ENCODE measurements at places on chromosomes 3 and 15.

- DNase-seq, result no peak
Measured at GRCh38 chr3:192577811-192578210, 149.5 kb downstream of the FGF12 start.

DNA sequence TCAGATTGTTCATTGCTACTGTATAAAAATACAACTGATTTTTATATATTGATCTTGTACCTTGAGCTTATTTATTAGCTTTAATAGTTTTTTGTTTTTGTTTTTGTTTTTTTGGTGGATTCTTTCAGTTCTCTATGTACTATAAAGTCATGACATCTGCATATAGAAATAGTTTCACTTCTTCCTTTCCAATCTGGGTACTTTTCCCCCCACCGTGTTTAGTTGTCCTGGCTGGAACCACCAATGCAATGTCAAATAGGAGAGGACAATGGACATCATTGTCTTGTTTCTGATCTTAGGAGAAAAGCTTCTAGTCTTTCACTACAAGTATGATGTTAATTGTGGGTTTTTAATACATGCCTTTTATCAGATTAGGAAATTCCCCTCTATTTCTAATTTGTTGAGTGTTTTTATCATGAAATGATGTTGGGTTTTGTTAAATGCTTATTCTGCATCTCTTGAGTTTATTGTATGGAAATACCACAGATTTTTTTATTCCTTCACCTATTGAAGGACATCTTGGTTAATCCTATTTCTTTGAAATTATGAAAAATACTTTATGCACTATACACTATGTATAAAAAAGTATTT, 2.8 kb upstream of the XCR1 start:
- no peak for DNase-seq

GRCh38 chr15:87792250-87793040, 464.1 kb downstream of the NTRK3 start:
- no peak for DNase-seq

DNA sequence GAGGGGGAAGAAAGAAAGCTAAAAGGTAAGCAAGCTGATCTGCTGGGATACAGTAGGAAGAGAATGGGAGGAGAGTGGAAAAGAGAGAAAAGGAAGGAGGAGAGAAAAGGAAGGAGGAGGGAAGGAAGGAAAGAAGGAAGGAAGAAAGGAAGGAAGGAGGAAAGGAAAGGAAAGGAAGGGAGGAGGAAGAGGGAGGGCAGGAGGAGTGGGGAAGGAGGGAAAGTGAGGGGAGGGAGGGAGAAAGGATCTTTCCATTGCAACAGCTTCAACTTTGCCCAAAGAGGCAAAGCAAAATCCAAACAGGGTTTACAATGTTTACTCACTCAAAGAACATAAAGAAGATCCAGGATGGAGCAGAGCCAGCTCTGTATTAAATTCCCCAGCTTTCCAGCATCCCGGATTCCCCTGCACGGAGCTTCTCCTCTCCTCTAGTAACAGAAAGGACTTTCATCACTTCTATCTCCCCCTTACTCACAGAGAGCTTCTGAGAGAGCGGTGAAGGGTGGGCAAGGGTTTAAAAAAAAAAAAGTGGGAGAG, 494.2 kb upstream of the PROK2 start:
- peak; percentile 31 for DNase-seq

GRCh38 chr3:53244271-53244670, 11.6 kb downstream of the TKT start:
- no peak for DNase-seq

- DNase-seq, result no peak
Measured at GRCh38 chr3:64037084-64037483, 13.8 kb upstream of the PSMD6 start.

GRCh38 chr3:170056710-170057454, 19.1 kb downstream of the GPR160 start:
- no peak for DNase-seq

DNA sequence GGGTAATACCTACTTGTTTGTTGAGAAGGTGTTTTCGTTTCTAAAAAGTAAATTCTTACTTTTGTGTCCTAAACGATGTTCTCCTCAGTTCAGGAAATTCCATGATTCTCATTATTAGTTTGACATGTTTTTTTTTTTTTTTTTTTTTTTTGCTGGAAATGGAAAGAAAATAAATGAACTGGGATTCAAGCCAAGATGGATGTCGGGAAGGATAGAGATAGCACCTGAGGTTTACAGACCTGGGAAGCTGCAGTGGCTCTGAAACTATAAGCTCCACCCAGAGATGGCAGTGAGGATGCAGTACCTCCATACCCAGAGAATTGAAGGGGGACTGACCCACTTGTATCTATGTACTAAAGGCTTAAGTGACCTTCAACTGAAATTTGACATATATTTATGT, 334.6 kb upstream of the TGFBR2 start:
- DNase-seq, result no peak

DNA sequence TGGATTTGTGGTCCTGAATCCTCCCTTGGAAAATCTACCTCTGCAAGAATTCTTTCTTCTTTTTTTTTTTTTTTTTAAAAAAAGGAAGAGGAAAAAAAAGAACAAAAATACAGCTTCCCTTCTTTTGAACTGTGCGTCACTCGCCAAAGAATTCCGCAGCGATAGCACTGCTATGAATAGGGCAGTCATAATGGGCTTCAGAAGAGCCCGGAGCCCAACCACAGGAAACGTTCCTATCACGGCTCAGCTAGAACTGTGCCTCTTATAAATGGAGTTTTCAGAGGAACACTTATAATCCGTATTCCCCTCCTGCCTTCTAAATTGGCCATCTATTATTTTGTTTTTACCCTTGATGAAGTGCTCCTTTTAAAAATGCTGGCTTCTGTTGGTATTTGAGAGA, 227.7 kb downstream of the ADAMTS17 start:
- peak; percentile 86 for DNase-seq

- DNase-seq, result peak; percentile 14
Measured at GRCh38 chr3:148582126-148582525, 115.6 kb upstream of the AGTR1 start.

DNA sequence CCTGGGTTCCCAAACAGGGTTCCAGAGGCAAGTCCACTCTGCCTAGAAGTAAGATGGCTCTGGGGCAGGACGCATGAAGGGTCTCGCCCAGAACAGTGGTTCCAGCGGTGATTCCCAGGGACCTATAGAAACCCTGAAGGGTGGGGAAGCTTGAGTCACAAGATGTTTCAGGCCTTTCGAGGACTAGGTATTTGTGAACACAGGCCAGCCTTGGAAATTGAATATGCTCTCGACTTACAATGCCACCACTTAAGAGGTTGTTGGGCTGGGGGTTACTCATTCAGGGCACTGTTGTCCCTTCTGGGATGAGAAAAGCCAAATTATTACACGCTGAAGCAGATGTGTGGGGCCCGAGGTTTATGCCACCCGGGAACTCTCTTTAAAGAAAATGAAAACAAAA, 152.0 kb downstream of the TJP1 start:
- no peak for DNase-seq

GRCh38 chr15:96354731-96355567, 24.4 kb downstream of the NR2F2 start:
- DNase-seq, result peak; percentile 81

GRCh38 chr15:68271854-68272471, 5.6 kb upstream of the FEM1B start:
- peak; percentile 83 for DNase-seq

GRCh38 chr3:156674911-156675829, 780 bp downstream of the TIPARP start:
- peak; percentile 51 for DNase-seq

DNA sequence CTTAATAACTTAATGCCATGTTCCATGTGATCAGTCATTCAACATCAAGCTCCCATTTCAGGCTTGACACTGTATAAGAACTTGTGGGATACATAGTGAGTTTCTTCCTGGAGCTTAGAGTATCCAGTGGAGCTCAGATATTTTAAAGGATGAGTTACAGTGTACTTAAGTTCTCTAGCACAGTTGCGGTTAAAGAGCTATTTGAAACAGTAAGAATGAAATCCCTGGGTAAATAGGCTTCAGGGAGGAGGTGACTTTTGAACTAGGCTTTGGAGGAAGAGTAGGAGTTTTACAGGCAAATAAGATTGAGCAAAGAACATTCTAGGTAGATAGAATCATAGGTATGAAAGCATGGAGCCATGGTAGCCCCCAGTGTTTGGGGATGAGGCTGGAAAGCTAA, 3.8 kb downstream of the ZNF592 start:
- DNase-seq, result no peak

DNA sequence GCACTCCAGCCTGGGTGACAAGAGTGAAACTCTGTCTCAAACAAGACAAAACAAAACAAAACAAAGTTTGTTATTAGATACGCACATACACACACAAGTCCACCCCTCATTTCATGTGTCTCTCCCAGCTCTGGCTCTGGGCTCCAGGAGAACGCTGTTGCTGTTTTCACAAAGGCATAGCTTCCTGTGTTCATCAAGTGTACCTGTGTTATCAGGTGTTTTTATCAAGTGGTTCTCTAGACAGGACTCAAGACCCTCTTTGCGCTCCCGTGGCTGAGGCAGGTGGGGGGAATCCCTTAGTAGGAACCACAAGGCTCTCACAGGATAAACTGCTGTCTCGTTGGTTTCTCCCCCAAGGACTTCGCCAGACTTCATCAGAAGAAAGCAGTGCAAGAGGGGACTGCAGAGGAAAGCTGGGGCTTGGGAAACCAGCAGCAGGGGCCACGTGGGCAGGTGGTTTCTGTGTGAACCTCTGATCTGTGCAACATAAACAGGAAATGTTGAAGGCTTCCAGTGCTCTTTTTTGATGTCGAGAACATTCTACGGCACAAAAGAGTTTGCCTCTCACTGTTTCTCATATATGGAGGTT, 6.9 kb upstream of the PPP1R2 start:
- no peak for DNase-seq

DNA sequence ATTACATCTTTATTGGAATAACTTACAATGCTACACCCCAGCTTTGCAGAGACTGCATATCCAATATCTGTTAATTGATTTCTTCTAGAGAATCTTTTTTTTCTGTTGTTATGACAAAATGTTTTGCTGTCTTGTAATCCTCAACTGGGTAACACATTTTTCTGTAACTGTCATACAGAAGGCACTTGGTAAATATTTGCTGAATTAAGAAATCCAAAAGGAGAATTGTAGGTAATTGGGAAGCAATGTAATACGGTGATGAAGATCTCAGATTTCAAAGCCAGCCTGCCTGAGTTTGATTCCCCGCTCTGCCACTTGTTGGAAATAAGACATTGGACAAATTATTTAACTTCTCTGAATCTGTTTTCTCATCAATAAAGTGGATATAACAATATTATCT, 169.1 kb downstream of the WDR72 start:
- no peak for DNase-seq

GRCh38 chr3:147963711-147964110, 554.5 kb downstream of the ZIC1 start:
- peak; percentile 19 for DNase-seq

- DNase-seq, result no peak
Measured at GRCh38 chr3:157079676-157080369, 80.1 kb downstream of the CCNL1 start.

- DNase-seq, result no peak
Measured at GRCh38 chr3:87307805-87308204, 31.4 kb upstream of the POU1F1 start.

GRCh38 chr3:197590313-197590962, 34.7 kb upstream of the BDH1 start:
- DNase-seq, result no peak

- no peak for DNase-seq
Measured at GRCh38 chr3:49248840-49249227, 28.2 kb downstream of the C3orf62 start.

DNA sequence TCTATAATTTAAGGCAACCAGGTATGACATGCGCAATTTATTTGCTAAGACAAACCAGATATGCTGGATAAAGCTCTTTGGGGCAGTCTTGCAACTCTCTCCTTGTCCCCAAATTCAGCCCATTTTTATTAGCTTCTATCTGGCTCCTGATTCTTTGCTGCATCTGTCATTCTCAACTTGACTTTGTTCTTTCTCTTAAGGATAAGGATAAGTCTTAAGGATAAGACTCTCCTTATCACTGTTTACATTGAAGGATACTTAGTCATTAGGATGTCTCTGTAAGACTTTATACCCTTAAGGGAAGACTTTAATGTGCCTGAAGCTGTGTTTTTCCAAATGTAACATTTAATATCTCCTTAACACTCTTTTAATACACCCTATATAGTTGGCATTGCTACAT, 49.2 kb downstream of the ALCAM start:
- no peak for DNase-seq

DNA sequence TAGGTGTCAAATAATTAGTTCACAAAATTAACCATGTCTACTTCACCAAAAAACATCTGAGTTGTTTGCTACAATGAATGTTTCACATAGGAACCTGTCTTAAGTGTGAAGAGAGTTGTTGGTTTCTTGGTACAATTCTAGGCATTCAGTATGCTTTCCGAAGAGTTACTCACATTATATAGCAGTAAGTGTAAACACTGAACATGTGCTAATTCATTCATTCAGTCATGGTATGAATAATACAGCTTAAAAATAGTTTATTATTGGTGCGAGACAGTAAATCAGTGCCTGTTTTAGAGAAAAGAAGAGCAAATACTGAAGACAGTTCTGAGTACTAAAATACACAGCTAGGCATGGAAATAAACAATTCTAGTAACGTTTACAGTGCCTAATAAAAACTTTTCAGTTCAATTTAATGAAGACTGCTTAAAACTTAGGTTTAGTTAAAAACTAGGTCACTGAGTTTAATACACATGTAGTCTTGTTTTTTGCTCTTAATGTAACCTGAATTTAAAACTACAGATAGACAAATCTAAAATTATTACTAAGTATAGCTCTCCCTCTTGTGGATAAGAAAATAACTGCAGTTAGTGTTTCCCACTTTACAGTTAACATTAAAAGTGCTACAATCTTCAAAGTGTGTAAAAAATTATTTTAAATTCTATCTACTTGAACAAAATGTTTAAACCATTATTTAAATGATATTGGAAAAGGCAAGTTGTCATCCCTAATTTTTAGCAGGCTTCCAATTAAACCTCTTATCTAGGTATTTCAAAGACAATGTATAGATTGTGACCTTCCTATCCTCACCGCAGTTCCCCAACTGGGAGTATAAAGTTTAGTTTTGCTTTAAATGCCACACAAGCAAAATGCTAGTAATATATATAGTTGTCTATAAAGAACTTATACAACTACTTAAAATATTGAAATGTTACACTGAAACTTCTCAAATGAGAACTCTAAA, 20.1 kb upstream of the ZCWPW2 start:
- peak; percentile 23 for DNase-seq

- peak; percentile 28 for DNase-seq
Measured at GRCh38 chr15:64013179-64014062, 32.9 kb downstream of the DAPK2 start.
